ENCODE measurements at places on chromosomes 2 and 18. TPM values are rescaled to one million over a fixed set of nuclear protein-coding genes. Genes with fewer than 3 reads are reported as not detected.

CBLN2 gene
- total RNA-seq: 73.7 TPM

SLC35F6 gene
- total RNA-seq: 23.8 TPM

UGT1A10 gene
- total RNA-seq: not detected

ADRA2B gene
- 0.79 TPM for total RNA-seq

GRCh38 chr2:100140582-100140981 is 1.8 kb downstream of the AFF3 start:
- no peak for DNase-seq
- no peak overlapping the region for H3K4me3 ChIP-seq
- H3K36me3 ChIP-seq: no peaks in the 10 kb centered on the region
- no peak overlapping the region for H3K27ac ChIP-seq

DNA sequence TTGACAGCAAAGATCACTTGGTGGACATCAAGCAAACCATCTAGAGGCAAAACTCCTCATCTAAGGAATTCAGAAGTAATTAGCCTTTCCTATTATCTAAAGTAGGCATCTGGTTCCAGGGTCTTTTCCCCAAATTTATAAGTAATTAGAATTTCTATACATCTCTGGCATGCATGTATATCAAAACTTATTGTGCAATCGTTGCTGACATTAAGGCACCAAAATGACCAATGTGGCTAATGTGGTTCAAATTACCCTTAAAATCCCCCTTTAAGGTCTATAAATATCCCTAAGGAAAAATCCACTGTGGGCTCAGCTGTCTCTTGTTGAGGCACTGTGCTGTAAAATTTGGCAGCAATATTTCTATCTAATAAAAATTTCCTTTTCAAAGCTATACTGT is 695.9 kb upstream of the LRRTM4 start:
- H3K4me3 ChIP-seq: no peak overlapping the region
- no peaks in the 10 kb centered on the region for H3K4me1 ChIP-seq
- no peaks in the 10 kb centered on the region for H3K27me3 ChIP-seq
- no peak for DNase-seq

- H3K36me3 ChIP-seq: no peaks in the 10 kb centered on the region
- no peaks in the 10 kb centered on the region for H3K4me1 ChIP-seq
- H3K27me3 ChIP-seq: no peaks in the 10 kb centered on the region
These were observed 296.1 kb downstream of the RND3 start for GRCh38 chr2:150191349-150191748.

GRCh38 chr18:71899707-71900472 is 644.3 kb downstream of the CBLN2 start:
- H3K4me1 ChIP-seq: peaks cover 3% of the 10 kb centered on the region
- H3K4me3 ChIP-seq: no peak overlapping the region
- H3K27ac ChIP-seq: no peak overlapping the region
- DNase-seq: peak; percentile 33

- H3K27ac ChIP-seq: peak overlapping the region; percentile 20
- peaks cover 25% of the 10 kb centered on the region for H3K4me1 ChIP-seq
- no peak overlapping the region for H3K4me3 ChIP-seq
- no peaks in the 10 kb centered on the region for H3K36me3 ChIP-seq
- peak; percentile 41 for DNase-seq
- H3K27me3 ChIP-seq: no peaks in the 10 kb centered on the region
These were observed 90.2 kb downstream of the CABLES1 start for GRCh38 chr18:23225503-23225902.

DNA sequence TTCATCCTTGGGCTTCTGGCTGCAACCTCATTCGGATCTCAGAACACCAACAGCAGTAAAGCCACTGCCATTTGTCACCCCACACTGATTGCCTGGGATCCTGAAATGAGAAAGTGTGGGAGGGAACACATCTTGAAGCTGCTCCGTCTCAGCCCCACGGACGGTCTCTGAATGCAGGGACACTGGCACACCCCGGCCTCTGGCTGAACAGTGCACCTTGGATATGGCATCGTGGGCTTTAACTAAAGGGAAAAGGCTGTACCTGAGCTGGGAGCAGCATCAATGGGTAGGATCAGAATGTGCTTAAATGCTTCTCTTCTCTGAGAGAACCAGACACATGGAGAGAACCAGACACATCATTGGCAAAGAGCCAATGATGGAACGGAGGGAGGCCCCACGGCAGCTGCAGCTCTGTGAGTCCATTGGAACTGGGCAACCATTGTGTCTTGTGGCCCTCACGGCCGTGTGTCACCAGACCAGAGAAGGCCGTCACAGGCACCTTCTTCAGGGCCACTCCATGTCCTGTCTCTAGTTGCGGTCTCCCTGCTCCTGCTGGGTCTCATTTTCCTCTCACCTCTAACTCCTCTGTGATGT is 193.4 kb upstream of the MYT1L start:
- no peak for DNase-seq
- H3K36me3 ChIP-seq: no peaks in the 10 kb centered on the region
- peaks cover 32% of the 10 kb centered on the region for H3K4me1 ChIP-seq
- no peaks in the 10 kb centered on the region for H3K27me3 ChIP-seq
- no peak overlapping the region for H3K27ac ChIP-seq
- no peak overlapping the region for H3K4me3 ChIP-seq

DNA sequence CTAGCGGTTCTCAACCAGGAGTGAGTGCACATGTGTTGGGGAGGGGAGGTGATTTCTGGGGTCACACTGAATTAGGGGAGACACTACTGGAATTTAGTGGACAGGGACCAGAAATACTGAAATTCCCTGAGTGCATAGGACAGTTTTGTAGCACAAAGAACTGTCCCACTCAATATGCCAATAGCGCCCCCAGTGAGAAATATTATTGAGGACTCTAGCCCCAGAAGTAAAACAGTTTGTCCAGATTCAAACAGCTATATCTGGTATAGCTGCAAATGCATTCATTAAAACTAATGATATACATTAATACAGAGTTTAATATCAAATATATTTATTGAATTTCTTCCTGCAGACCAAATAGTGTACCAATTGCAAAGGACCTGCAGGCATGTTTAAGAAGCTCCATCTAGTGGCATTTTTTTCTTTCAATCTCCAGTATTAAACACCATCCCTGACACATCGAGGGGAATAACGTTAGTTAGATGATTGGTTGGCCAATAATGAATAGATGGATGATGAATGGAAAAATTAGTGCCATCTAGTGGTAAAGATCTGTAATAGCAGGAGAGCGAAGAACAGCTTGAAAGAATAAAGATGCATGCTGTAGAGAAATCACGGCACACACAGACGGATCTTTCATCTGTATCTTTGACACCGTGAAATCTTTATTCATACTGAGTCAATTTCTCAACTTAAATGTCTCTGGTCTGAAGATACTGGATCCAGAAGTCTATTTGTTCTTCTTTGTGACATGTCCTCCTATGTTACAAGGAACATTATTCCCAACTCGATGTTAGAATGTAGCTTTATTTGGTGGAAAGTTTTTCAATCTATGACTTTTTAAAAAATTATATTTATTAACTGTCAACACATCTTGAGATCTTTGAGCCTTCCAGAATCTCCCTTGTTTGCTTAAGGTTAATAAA is 62.5 kb downstream of the DHRS9 start:
- H3K4me1 ChIP-seq: peaks cover 1% of the 10 kb centered on the region
- no peaks in the 10 kb centered on the region for H3K36me3 ChIP-seq
- no peak overlapping the region for H3K27ac ChIP-seq
- no peaks in the 10 kb centered on the region for H3K27me3 ChIP-seq

DNA sequence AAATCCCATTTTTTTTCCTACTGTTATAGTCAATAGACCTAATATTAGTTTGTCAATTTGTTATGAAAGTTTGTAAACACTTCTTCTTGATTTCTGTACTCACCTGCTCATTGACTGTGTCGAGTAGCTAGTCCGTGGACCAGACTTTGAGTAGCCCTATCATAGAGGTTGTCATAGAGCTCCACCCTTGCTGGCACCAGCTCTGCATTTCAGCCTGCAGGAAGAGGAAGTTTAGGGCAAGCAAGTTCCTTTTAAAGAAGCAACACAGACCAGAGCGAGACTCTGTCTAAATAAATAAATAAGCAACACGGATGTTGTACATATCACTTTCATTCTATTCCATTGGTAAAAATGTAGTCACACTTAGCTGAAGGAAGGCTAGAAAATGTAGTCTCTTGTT is 74.0 kb downstream of the MCFD2 start:
- no peaks in the 10 kb centered on the region for H3K27me3 ChIP-seq
- H3K4me1 ChIP-seq: peaks cover 11% of the 10 kb centered on the region
- no peaks in the 10 kb centered on the region for H3K36me3 ChIP-seq
- no peak overlapping the region for H3K27ac ChIP-seq
- no peak overlapping the region for H3K4me3 ChIP-seq

- no peaks in the 10 kb centered on the region for H3K27me3 ChIP-seq
- H3K27ac ChIP-seq: no peak overlapping the region
- no peaks in the 10 kb centered on the region for H3K4me1 ChIP-seq
- no peak for DNase-seq
- H3K36me3 ChIP-seq: no peaks in the 10 kb centered on the region
These were observed 279.2 kb downstream of the GALR1 start for GRCh38 chr18:77528872-77529271.

- no peak for DNase-seq
- H3K36me3 ChIP-seq: no peaks in the 10 kb centered on the region
- H3K27me3 ChIP-seq: no peaks in the 10 kb centered on the region
- no peak overlapping the region for H3K4me3 ChIP-seq
- H3K27ac ChIP-seq: no peak overlapping the region
These were observed 273.6 kb downstream of the SCG2 start for GRCh38 chr2:223328578-223328977.

DNA sequence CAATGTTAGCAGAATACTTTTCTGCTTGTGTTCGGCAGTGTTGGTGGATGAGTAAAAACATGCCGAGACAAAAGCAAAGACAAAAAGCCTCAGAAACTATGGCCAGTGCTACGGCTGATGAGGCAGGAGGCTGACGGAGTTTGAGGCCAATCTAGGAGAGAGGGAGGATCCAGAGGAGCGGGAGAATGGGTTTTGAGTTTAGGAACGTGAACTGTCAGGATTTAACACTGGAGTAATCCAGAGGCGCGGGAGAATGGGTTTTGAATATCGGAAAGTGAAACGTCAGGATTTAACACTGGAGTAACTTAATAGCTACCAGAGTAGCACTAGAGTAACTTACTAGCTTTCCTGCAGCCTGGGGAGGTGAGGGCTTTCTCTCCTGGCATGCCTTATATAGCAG is 37.4 kb downstream of the LYPD6B start:
- H3K4me1 ChIP-seq: no peaks in the 10 kb centered on the region
- H3K27ac ChIP-seq: no peak overlapping the region
- DNase-seq: no peak
- no peaks in the 10 kb centered on the region for H3K36me3 ChIP-seq
- no peak overlapping the region for H3K4me3 ChIP-seq

GRCh38 chr2:23803965-23804542 is 122.9 kb downstream of the ATAD2B start:
- H3K4me3 ChIP-seq: no peak overlapping the region
- H3K27me3 ChIP-seq: no peaks in the 10 kb centered on the region
- no peaks in the 10 kb centered on the region for H3K36me3 ChIP-seq
- no peak overlapping the region for H3K27ac ChIP-seq
- no peaks in the 10 kb centered on the region for H3K4me1 ChIP-seq
- no peak for DNase-seq

DNA sequence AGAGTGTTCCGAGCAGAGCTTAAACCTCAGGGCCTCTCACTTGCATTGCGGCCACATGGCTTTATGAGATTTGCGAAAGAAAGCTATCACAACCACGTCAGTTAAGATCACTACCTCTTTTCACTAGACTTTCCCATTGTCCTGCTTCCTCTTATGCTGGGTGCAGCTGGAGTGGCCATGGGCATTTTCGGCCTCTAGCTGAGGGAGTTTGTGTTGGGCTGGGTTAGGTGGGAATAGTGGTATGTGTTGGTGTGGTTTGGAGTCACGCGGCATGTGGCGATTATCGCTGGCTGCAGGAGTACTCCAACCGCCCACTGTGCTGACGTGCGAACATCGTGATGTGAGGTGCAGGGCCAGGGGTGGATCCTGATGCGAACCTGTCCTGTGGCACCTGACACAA is 27.1 kb downstream of the RALB start:
- no peaks in the 10 kb centered on the region for H3K4me1 ChIP-seq
- peaks cover 17% of the 10 kb centered on the region for H3K36me3 ChIP-seq
- no peak for DNase-seq
- no peaks in the 10 kb centered on the region for H3K27me3 ChIP-seq

GRCh38 chr18:9914584-9915290 is 921 bp downstream of the VAPA start:
- no peak for DNase-seq
- H3K27me3 ChIP-seq: no peaks in the 10 kb centered on the region
- peaks cover 10% of the 10 kb centered on the region for H3K4me1 ChIP-seq
- peak overlapping the region; percentile 89 for H3K4me3 ChIP-seq
- peak overlapping the region; percentile 88 for H3K27ac ChIP-seq
- H3K36me3 ChIP-seq: no peaks in the 10 kb centered on the region

DNA sequence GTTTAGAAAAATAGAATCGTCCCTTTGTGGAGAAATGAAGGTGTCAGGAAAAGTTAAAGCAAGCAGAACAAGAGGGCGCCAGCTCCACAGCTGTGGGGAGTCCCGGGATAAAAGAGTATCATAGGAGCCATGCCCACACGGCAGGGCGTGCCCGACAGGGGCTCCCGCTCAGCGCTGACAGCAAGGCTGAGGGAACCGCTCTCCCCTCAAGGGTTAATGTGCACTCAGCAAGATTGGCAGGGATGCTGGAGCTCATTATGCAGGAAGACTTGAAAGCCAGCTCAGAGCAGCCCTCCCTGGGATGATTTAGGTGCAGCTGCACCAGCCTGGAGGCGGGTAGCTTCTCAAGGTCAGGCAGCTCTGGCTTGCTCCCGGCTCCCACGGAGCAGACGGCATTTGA is 500.2 kb downstream of the EIPR1 start:
- H3K4me3 ChIP-seq: no peak overlapping the region
- peak overlapping the region; percentile 83 for H3K27ac ChIP-seq
- peaks cover 7% of the 10 kb centered on the region for H3K36me3 ChIP-seq
- H3K4me1 ChIP-seq: peaks cover 71% of the 10 kb centered on the region
- H3K27me3 ChIP-seq: no peaks in the 10 kb centered on the region
- DNase-seq: no peak

Data from spinal cord (tissue), 10 donors.